GM10248 (cell line): ENCODE measurements at places on chromosomes 5 and 9.

DNA sequence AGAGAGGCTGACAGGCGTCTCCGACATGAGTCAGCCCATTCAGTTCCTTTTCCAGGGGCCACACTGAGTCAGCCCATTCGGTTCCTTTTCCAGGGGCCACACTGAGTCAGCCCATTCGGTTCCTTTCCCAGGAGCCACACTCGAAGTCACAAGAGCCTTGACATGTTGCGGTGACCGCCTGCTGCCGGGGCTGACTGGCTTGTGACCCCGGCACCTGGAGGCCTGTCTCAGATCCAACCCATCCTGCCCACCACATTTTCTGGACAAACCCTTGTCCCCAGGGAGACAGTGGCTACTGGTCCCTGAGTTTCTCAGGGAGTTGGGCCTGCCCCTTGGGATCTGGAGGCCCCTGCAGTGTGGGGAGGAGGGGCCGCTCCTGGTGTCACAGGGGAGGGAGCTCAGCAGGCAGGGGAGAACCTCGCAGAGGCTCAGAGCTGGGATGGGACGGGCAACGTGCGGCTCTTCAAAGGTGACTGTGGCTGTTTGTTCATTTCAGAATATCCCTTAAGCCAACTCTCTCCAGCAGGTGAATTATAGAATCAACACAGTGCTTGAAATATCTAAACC lies 40.5 kb upstream of the LPCAT1 start:
- DNase-seq, result peak; percentile 13

- DNase-seq, result no peak
Observed at GRCh38 chr9:85007748-85008147, 338.2 kb downstream of the NTRK2 start.

DNA sequence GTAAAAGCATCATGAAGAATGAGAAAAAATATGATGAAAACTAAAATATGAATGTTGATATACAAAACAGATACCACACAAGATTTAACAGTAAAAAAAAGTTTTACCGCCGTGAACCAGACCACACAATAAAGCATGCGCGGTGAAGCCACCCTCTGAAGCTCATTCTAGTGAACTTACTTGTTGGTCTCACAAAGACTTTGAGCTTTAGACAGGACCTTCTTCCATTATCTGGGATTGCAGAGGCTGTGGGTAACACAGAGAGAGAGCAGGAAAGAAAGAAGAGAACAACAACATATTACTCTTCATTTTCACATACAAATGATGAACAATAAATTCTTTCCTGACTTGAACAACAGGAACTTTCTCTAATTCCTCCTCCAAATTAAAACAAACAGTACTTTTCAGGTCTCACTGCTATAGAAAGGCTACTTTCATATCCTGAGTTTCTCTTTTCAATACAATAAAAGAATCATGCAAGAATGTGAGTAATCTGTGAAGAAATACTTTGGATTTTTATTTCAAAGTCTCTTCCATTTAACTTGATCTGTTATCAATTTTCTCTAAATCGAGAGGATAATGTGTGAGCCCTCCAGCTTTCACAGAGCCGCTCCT lies 283.1 kb downstream of the EFNA5 start:
- DNase-seq, result no peak

- DNase-seq, result no peak
Observed at GRCh38 chr9:130060296-130060695, 6.6 kb downstream of the GPR107 start.

DNA sequence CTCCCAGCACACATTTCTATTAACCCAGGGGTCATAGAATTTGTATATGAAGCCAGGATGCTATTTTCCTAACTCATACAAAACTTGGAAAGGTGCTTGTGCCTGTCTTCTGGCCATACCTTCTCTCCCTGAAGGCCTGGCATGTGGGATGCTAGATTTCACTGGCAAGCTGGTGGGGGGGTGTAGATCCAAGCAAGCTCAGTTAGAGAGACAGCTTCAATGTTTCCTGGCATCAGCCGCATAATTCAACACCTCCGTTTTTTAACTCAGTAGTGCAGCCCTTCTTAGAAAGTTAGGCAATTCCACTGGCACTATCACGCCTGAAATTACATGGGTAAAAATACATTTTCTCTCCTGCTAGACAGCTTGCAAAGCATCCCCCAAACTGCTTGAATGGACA lies 51.8 kb downstream of the MEGF10 start:
- DNase-seq, result no peak

DNA sequence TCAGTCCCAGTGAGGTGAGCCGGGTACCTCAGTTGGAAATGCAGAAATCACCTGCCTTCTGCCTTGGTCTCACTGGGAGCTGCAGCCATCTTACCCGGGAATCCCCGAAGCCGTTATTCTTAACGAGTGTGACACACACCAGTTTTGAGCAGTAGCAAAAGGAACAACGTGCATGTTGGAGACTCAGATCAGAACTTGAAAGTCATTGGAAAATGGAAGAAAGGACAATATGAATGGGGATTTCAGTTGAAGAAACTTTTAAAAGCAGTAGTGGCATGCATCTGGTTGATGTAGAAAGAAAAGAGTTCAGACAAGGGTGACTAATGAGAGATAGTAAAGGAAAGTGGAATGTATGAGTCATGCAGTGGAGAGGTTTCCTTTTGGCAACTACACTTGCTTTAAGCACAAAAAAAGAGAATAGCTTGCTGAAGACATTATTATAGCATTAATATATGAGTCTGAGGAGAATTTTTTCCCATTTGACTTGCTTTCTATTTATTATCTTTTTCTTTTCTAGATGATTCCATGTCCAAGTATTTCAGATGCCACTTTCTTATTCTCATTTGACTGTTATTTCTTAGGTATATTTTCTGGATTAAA lies 44.4 kb upstream of the ANKDD1B start:
- DNase-seq, result peak; percentile 61

GRCh38 chr5:208449-209114 lies 9.4 kb downstream of the CCDC127 start:
- DNase-seq, result no peak

DNA sequence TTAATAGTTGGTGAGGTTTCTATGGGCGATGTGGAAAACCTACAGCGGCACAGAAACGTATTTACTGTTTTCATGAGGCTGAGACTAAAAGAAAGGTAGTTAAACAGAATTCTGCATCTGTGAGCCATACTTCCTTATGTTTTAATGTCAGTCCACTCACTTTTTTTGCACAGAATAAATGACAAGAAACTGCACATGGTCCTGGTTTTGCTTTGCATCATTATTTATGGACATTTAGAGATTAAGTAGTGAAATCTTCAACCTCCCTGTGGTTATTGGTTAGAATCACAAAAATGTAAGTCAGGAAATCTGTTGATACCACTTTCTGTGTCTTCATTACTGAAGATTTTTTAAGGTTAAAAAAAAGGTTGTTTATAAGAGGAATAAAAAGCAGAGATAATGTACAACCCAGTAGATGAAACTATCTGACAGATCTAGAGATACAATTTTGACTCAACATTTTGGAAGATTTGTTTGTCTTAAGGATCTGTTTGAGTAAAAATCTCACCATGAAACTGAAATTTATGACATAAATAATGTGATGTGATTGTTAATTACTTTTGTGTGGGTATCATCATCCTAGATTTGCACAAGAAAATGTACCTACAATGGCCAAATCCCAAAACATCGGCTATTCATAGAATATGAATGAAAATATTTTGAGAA lies 2.4 kb downstream of the PRR16 start:
- DNase-seq, result no peak

DNA sequence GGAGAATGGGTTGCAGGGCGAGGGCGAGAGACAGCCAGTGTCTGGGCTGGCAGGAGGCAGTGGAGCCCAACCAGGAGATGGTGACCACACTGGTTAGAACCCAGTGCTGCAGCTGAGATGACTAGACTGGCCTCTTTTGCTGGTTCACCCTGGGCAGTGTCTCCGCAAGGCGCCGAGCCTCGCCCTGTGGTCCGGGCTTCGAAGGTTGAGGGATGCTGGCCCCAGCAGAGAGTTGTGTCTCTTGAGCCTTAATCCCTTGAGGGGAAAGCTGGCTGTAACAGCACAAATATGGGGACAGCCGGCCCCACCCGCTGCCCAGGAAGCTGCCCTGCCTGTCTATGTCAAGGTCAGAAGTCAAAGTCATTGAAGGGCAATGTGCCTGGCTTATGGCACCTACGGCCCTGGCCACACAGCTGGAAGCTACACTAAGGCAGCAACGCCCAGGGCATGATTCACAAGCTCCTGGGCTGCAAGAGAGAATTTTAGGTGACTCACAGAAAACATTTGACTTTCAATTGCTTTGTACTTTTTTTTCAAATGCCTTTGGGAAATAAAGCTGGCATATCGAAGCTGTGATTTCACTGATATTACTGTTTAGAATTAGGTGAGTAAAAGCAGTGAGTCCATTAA lies 33.3 kb downstream of the NKX2-5 start:
- DNase-seq, result no peak

- no peak for DNase-seq
Observed at GRCh38 chr5:29614206-29614605, 1579.3 kb upstream of the CDH6 start.

- DNase-seq, result no peak
Observed at GRCh38 chr5:13217636-13218035, 726.9 kb downstream of the DNAH5 start.

DNA sequence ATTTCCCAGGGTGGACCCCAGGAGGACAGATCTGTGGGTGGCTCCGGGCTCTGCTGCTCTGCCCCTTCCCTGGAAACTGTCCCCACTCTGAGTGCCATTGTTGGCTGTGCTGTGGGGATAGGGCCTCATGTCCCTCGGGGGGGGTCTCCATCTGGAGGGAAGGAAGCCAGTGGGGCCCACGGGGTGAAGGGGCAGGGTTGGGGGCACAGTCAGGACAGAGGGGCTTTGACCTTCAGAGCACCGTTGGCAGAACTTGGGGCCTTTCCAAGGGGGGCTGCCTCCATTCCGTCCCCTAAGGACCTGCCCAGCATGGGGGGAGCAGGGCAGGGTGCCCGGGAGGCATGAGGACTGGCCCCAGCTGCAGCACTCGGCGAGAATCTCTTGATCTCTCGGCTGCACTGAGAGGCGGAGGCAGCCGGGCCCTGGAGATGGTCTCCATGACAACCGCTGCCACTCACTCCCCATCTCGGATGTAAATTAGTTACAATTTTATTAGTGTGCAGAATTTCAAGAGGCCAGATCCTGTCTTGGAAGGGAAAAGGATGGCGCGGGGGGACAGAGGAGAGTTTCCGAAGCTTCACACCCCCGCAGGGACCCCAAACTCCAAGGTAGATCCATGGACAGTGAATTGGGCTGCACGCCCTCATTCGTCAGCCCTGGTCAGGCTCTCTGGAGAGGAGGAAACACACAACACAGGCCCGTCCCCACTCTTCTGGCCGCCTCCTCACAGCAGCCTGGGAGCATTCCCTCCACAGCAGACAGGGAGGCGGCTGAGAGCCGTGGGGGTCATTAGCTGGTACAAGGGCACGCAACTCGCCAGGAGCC lies 216.2 kb upstream of the IER5L start:
- DNase-seq, result no peak

- no peak for DNase-seq
Observed at GRCh38 chr5:173963182-173963838, 25.7 kb upstream of the C5orf47 start.

GRCh38 chr5:1032551-1033027 lies 24.0 kb downstream of the NKD2 start:
- DNase-seq, result no peak

GRCh38 chr9:106893088-106893487 lies 30.1 kb downstream of the ZNF462 start:
- DNase-seq, result no peak

- DNase-seq, result no peak
Observed at GRCh38 chr5:87770601-87771121, 357.9 kb upstream of the CCNH start.

DNA sequence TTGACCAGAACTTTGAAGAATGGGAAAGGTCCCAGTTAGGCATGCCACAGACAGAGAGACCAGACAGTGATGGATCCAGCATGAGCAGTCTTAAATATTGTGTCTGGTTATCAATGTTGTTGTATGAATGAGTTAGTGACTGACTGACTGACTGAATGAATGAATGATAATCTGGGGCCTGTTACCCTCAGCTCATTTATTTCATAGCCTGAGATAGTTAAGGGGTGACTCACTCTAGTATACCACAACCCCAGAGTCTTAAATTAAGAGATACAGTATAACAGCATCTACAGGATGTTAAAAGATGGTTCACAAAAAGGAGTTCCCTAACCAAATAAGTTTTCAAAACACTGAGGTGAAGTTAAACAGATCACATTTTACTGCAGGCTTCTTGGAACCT lies 133.5 kb downstream of the SGCD start:
- no peak for DNase-seq

- DNase-seq, result no peak
Observed at GRCh38 chr9:100575765-100576386, 2.0 kb upstream of the CAVIN4 start.

- DNase-seq, result no peak
Observed at GRCh38 chr9:75937521-75938258, 47.2 kb downstream of the PCSK5 start.
